Activated T-helper 1 cell treated with anti-CD3 and anti-CD28 coated beads, Interleukin-12 subunit alpha, Interleukin-12 subunit beta, Interleukin-2, Interleukin-4 antibody, amounts not matched to agents 30 ng/mL and 10 ng/mL and 1 ng/mL, durations not matched to agents 14 hours and 24 hours and 36 hours (primary cell): ENCODE measurements at places on chromosomes 3 and 15.

GRCh38 chr3:187101184-187102072 is 37.9 kb downstream of the RPL39L start:
- peak; percentile 38 for DNase-seq

DNA sequence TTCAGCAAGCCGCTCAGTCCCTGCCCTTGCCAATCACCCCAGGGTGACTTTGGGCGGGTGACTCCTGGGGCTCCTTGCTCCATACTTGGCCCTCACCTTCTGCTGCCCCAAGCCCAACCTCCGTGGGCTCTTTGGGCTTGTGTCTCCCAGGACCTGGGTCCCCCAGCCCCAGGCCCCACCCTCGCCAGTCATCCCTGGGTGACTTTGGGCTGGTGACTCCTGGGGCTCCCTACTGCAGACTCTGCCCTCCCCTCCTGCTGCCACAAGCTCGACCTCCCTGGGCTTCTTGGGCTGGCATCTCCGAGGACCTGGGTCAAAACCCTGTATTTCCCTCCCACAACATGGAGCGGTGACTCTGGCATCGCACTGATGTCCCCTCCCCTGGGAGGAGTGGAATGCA is 151.5 kb downstream of the GOLGA6L4 start:
- no peak for DNase-seq

DNA sequence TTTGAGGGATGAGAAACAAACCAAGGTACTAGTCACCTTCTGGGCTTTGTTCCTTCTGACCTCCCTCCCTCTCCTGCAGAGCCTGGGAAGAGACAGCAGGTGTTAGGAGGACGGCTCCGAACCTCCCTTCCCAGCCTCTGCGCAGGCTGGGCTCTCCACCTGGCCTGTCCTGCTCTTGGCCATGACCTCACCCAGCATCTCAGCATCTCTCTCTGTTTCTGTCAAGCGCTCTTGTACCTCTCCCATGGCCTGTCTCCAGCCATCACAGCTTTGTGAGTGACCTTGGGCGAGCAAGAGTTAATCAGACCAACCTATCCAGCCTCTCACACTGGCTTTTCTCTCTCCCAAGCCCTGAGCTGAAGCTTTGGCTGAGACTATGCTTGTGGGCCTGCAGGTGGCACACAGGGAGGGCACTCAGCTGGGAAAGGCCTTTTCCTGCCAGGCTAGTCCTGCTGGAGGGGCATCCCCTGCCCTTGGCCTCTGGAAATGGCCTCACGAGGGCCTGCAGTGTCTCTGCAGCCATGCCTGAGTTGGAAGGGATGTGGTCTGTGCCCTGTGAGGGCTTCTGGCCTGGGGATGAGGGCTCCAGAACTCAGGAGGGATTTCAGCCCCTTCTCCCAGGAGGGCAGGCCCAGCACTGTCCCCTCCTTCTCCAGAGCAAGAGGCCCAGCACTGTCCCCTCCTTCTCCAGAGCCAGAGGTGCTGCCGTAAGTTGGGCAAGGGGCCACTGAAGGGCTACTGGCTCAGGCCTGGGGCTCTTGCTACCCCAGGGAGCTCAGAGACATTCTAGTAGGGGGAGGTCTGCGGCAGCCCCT is 2.1 kb downstream of the CHST13 start:
- no peak for DNase-seq

DNA sequence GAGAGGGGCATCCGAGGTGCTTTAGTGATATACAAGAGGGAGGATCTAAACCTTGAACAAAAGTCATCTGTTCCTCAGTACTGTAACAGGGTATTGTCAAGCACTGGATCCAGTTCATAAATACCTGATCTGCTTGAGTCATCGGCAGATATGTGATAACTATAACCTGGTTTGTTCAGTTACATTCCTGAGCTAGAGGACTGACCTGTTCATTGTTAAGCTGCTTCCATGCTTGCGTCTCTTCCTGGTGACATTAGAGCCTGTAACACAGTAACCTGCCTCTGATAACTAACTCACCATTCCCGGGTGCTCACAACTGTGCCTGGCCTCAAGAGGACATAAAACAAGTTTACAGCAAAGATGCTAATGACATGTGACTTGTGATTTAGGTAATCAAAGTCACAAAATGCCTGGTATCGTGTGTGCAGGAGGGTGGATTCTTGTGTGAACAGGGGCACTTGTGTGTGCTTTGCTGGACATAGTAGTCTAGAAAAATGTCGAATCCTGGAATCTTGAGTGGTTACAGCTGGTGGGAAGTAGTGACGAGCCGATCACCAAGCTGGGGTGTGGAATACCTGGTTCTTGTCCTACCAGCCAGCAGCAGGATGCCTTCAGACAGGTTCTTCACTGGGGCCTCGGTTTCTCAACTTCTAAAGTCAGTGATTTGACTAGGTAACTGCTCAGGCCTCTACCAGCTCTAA is 30.9 kb upstream of the POLR2M start:
- no peak for DNase-seq

DNA sequence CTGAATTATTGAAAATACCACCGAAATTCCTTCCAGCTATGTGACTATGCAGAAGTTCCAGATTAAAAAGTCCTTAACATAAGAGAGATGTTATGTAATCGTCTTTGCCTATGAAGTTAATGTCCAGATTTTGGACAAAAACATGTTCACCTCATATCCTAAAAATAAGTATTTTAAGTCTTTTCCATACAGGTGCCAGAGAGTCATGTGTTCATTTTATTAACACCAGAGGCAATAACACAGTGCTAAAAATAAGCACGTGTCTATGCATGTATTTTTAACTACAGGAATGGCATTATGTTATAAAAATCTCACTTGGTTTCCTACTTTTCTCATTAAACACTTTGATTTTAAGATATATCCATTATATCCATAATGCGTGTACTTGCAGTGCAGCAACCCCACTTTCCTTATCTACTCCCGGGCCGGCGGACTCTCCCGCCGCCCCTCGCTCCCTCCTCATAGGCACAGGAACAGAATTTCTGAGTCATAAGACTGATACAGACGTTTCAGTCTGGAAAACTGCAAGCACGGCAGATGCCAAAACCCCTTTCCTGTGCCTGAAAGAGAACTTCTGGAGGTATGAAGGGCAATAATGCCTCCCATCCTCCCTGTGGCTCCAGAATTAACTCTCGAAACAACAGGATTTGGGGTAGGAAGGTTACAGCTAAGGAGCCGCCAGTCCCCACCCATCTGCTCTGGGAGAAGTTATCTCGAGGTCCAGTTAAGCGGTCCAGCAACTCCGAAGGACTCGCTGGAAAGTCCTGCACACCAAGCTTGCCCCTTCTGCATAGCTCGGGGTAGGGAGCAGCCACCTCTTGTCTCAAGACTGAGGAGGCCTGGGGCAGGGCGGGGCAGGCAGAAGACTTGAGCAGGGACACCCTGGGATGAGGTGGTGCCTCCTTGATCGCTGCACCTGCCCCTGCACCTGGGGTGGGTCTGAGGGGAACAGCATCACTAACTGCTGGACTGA is 22.3 kb upstream of the PSTPIP1 start:
- DNase-seq, result no peak

GRCh38 chr3:185630182-185630622 is 44.1 kb downstream of the SENP2 start:
- DNase-seq, result no peak

GRCh38 chr3:42683875-42684598 is 1.3 kb upstream of the KLHL40 start:
- DNase-seq, result no peak

- no peak for DNase-seq
These were observed 14.5 kb downstream of the NEK10 start for GRCh38 chr3:27354588-27355203.

DNA sequence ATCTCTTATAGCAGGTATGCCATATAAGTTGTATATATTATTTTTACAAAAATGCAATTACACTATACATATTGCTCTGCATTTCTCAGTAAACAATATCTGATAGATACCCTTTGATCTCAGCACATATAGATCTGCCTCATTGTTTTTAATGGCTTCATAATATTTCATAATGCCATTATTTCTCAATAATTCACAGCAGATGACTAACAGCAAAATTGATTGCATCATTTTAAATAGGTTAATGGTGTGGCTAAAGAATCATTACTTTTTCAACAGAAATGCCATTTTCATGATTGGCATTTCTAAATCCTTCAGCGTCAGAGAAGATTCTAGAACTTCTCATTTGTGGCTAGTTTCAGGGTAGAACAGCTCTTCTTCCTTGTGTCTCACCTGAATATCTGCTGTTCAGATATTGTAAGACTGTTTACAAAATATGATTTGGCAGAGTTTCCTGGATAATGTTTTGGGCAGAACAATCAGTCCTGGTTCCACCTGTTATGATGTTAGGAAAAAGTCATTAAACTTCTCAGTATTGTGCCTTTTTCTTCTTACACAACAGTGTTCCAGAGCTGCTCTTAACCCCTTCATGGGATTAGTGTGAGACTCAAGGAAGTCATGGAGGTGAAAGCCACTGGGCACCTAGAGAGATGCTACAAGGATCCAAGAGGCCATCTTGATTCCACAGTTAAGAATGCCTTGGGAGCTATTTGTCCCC is 397.6 kb upstream of the THBS1 start:
- no peak for DNase-seq

GRCh38 chr3:114998971-114999579 is 148.0 kb downstream of the ZBTB20 start:
- no peak for DNase-seq

DNA sequence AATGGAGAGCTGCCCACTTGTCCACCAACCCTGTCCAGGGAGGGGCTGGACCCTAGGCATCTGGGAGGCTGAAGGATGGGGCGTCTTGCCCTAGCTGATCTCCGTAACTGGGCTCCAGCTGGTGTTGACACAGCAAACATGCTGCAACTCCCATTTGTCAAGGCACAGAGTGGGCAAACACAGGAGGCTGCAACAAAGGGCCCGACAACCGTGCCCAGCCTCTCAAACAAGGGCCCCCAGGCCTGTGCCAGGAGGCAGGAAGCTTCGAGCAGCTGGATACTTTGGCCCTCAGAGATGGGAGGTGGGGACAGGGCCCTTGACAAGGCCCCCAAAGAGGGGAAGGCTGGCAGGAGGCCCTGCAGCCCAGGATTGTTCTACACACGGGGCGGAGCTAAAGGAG is 64.2 kb upstream of the TMEM115 start:
- DNase-seq, result no peak

DNA sequence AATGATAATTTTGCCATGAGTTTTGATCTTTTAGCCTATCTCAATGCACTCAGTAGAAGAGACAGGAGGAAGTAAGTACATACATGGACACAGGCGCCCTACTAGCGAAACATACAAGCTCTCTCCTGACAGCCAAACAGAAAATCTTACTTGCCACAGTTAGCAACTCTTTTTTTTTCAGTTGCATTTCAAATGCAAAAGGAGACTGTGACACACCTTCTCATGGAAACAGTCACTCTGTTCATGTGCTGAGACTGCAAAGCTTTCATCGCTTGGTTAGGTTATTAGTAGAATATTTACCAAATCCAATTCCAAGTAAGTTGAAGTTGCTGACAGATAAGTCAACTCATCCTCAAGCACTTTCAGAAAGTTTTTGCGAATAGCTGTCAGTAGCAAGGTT is 223.3 kb downstream of the FOXP1 start:
- DNase-seq, result no peak

- no peak for DNase-seq
These were observed 129.2 kb upstream of the CBLB start for GRCh38 chr3:105997800-105998526.

DNA sequence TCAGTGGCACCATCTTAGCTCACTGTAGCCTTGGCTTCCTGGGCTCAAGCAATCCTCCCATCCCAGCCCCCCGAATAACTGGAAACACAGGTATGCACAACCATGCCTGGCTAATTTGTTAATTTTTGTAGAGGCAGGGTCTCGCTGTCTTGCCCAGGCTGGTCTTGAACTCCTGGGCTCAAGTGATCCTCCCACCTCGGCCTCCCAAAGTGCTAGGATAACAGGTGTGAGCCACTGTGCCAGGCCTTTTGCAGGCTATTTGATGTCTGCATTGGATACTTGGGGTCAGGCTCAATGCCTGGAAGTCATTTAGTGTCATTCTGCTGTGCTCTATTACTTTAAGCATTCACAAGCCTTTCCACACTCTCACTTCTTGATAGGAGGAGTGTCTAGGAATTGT is 17.6 kb downstream of the LIMD1 start:
- DNase-seq, result no peak

DNA sequence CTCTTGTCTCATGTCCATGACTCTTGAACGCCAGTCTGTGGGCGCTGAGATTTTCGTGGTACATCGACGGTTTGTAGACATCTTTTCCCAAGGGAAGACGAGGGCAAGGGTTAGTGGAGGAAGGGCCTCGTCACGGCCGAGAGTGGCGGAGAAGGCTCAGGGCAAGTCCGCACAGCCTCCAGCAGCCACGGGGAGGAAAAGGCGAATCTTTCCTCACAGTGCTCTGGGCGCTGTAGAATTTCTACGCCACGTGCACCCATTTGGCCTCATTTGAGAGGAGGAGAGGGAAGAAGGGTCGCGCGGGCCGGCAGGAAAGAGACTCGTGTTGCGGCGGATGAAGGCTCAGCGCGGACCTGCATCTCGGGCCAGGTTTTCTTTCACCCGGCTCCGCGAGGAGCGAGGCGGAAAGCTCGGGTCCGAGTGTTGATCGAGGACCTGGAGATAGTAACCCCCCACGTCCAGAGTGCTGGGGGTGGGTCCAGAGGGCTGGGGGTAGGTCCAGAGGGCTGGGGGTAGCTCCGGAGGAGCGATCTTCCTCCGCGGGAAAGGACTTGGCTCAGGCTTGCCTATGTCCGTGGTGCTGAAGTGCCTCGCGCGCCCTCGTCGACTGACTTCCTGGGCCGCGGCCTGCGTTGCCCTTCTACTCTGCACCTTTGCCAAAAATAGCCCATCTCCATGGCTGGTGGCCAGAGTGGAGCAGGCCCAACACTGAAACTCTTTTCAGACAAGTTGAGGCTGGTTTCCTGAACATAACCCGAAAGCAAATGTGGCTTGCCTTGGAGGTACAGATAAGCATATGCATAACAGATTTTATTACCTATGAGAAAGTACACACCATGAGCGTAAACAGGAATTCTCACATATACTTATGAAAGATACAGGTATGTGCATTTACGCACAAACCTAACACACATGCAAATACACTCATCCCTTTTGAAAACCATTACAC is 1.1 kb downstream of the SLC35G2 start:
- DNase-seq, result peak; percentile 10

GRCh38 chr15:33526532-33526931 is 215.8 kb downstream of the RYR3 start:
- DNase-seq, result no peak

GRCh38 chr3:123618768-123619484 is 34.1 kb upstream of the HACD2 start:
- DNase-seq, result no peak

GRCh38 chr3:192409201-192409837 is 318.0 kb downstream of the FGF12 start:
- DNase-seq, result no peak

- no peak for DNase-seq
These were observed 368.2 kb upstream of the ARHGEF26 start for GRCh38 chr3:153753035-153753434.

- no peak for DNase-seq
These were observed 12.9 kb downstream of the REC114 start for GRCh38 chr15:73455876-73456275.

GRCh38 chr3:192816351-192816750 is 89.0 kb upstream of the FGF12 start:
- no peak for DNase-seq

GRCh38 chr3:71587958-71588357 is 4.4 kb upstream of the FOXP1 start:
- no peak for DNase-seq

GRCh38 chr3:195162033-195162669 is 108.8 kb downstream of the XXYLT1 start:
- no peak for DNase-seq

- no peak for DNase-seq
These were observed 325.0 kb upstream of the CFAP20DC start for GRCh38 chr3:59374818-59375211.
